ENCODE measurements at places on chromosomes 2 and 18. TPM values are rescaled to one million over a fixed set of nuclear protein-coding genes. Genes with fewer than 3 reads are reported as not detected.

GRCh38 chr18:74631623-74632350, 34.1 kb downstream of the ZNF407 start:
- no peak for DNase-seq
- H3K36me3 ChIP-seq = peaks cover 4% of the 10 kb centered on the region
- H3K4me3 ChIP-seq = no peak overlapping the region
- no peaks in the 10 kb centered on the region for H3K27me3 ChIP-seq

- peaks cover 11% of the 10 kb centered on the region for H3K27me3 ChIP-seq
- H3K4me1 ChIP-seq = peaks cover 13% of the 10 kb centered on the region
- H3K27ac ChIP-seq = no peak overlapping the region
- no peak for DNase-seq
- H3K4me3 ChIP-seq = peak overlapping the region; percentile 41
- no peaks in the 10 kb centered on the region for H3K36me3 ChIP-seq
Measured at GRCh38 chr2:230828272-230828961, 36.3 kb upstream of the ITM2C start.

- H3K4me3 ChIP-seq = no peak overlapping the region
- no peak for DNase-seq
- H3K36me3 ChIP-seq = no peaks in the 10 kb centered on the region
- H3K27ac ChIP-seq = no peak overlapping the region
Measured at GRCh38 chr2:83224591-83225200, 1234.4 kb downstream of the SUCLG1 start.

GRCh38 chr18:32618546-32618945, 147.9 kb upstream of the GAREM1 start:
- H3K36me3 ChIP-seq = no peaks in the 10 kb centered on the region
- no peak overlapping the region for H3K27ac ChIP-seq

GRCh38 chr2:236254674-236255073, 9.5 kb downstream of the ASB18 start:
- no peak overlapping the region for H3K4me3 ChIP-seq
- no peak overlapping the region for H3K27ac ChIP-seq
- no peaks in the 10 kb centered on the region for H3K36me3 ChIP-seq
- DNase-seq = no peak
- H3K27me3 ChIP-seq = no peaks in the 10 kb centered on the region

DNA sequence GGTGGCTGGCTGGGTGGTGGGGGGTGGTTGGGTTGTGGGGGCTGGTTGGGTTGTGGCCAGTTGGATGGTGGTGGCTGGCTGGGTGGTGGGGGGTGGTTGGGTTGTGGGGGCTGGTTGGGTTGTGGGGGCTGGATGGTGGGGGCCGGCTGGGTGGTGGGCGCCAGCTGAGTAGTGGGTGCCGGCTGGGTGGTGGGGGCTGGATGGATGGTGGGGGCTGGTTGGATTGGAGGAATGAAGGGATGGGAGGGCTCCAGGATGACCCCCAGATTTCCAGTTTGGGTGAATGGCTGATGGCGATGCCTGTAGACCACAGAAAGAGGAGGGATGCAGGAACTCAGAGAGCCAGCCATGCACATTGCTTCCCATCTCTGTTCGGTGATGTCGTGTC, 26.8 kb upstream of the GPR17 start:
- no peaks in the 10 kb centered on the region for H3K27me3 ChIP-seq
- no peak overlapping the region for H3K4me3 ChIP-seq
- no peaks in the 10 kb centered on the region for H3K36me3 ChIP-seq

- no peaks in the 10 kb centered on the region for H3K27me3 ChIP-seq
- peaks cover 6% of the 10 kb centered on the region for H3K4me1 ChIP-seq
- no peak for DNase-seq
- H3K4me3 ChIP-seq = no peak overlapping the region
- H3K27ac ChIP-seq = no peak overlapping the region
Measured at GRCh38 chr2:108536133-108536780, 2.0 kb downstream of the LIMS1 start.

DNA sequence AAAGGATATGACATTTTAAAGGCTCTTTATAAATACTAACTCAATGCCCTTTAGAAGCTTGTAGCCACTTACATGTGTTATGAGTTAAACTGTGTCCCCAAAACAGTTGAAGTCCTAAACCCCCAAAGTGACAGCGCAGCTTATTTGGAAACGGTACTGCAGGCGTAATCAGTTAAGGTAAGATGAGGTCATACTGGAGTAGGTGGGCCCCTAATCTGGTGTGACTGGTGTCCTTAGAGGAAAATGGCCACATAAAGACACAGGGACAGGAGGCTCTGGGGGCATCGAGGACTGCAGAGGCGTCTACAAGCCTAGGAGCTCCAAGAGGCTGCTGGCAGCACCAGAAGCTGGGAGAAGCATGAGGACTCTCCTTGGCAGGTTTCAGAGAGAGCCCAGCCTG, 8.5 kb downstream of the TXNL4A start:
- no peak overlapping the region for H3K27ac ChIP-seq
- peaks cover 8% of the 10 kb centered on the region for H3K36me3 ChIP-seq
- peaks cover 21% of the 10 kb centered on the region for H3K4me1 ChIP-seq
- no peak for DNase-seq

MSTN gene
- total RNA-seq = not detected

CD8A gene
- total RNA-seq = 4.7 TPM

KLHL30 gene
- 0.88 TPM for total RNA-seq

DSG3 gene
- not detected for total RNA-seq
